ENCODE measurements at places on chromosomes 11 and 22. TPM values are rescaled to one million over a fixed set of nuclear protein-coding genes. Genes with fewer than 3 reads are reported as not detected.

Gene ELFN2
- polyA plus RNA-seq: 1.8 TPM

Gene OR8G1
- polyA plus RNA-seq: not detected

Gene KIAA0930
- polyA plus RNA-seq: 23.3 TPM

Gene ROBO4
- 16.9 TPM for polyA plus RNA-seq

Gene ATXN10
- polyA plus RNA-seq: 258 TPM

Gene ADM
- polyA plus RNA-seq: 9.7 TPM

Gene AQP11
- polyA plus RNA-seq: 3.8 TPM

GRCh38 chr22:33866511-33866910 is 53.8 kb downstream of the LARGE1 start:
- DNase-seq: no peak

DNA sequence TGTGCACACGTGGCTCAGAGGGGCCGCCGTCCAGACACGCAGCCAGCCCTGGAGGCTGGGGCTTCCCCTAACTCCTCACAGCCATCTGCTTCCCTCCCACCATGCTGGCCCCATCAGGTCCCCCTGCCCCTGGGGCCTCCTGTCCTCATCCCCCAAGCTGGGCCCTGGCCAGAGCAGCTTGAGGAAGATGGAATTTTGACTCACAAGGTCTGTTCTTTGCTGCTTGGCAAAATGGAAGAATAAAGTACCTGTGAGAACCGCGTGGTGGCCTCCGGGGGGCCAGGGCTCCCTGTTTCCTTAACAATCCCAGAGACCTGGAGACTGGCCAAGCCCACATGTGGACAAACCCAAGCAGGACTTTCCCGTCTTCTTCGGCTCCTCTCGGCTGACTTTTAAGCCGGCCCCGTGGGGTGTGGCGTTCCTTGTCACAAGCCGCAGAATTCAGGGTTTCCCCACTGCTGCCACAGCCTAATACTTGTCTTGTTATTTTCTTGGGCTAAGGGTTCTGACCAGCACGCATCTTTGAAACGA is 872.8 kb downstream of the BRD1 start:
- no peak for DNase-seq

- DNase-seq: no peak
These were observed 22.2 kb downstream of the PTDSS2 start for GRCh38 chr11:472272-472671.

- DNase-seq: no peak
These were observed 47.9 kb downstream of the KCNJ1 start for GRCh38 chr11:128819198-128819597.

DNA sequence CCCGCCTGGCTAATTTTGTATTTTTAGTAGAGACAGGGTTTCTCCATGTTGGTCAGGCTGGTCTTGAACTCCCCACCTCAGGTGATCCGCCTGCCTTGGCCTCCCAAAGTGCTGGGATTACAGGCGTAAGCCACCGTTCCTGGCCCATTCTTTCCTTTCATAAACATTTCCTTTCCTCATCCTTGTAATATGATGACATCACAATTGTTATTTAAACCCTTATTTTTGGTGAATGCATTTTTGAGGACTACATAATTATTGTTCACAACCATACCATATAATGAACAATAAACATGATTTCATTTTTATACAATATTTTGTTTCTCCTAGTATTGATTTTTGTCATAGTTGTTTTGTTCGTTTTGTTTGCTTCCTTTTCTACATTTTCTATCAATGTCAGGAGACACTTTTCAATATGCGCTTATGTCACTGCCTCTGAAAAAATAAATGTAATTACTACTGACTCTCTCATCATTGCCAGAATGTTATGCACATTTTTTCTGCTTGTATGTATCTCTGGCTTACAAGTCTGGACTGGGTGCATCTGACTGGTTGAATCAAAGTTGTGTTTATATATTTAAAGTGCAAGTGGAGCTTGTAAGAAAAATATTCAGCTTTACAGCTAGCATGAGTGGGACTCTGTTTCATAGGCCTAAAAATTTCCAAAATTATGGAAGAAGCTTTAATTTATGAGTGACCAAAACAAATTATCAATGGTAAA is 2286.3 kb upstream of the RAG2 start:
- DNase-seq: no peak

- no peak for DNase-seq
These were observed 388.4 kb downstream of the BUD13 start for GRCh38 chr11:116384407-116384806.

GRCh38 chr11:86621854-86622253 is 50.6 kb downstream of the ME3 start:
- no peak for DNase-seq

- DNase-seq: peak; percentile 48
These were observed 155.1 kb upstream of the CADM1 start for GRCh38 chr11:115659061-115659963.

DNA sequence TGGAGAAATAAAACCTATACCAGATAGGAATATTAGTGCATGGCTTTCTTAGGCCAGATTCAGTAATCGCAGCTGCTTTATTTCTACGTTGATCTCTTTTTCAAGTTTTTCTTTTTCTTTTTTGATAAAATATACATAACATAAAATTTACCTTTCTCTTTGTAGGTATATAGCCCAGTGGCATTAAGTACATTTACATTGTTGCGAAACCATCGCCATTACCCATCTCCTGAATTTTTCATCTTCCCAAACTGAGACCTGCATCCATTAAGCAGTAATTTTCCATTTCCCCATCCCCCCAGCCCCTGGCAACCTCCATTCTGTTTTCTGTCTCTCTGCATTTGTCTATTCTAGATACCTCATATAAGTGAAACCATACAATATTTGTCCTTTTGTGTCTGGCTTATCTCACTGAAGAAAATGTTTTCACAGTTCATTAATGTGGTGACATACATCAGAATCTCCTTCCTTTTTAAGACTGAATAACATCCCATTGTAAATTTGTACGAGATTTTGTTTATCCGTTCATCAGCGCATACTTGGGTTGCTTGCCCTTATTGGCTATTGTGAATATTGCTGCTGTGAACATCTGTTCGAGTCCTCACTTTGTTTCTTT is 41.4 kb downstream of the PANX1 start:
- DNase-seq: no peak

- DNase-seq: no peak
These were observed 1112.0 kb upstream of the CCDC90B start for GRCh38 chr11:84398017-84398626.

DNA sequence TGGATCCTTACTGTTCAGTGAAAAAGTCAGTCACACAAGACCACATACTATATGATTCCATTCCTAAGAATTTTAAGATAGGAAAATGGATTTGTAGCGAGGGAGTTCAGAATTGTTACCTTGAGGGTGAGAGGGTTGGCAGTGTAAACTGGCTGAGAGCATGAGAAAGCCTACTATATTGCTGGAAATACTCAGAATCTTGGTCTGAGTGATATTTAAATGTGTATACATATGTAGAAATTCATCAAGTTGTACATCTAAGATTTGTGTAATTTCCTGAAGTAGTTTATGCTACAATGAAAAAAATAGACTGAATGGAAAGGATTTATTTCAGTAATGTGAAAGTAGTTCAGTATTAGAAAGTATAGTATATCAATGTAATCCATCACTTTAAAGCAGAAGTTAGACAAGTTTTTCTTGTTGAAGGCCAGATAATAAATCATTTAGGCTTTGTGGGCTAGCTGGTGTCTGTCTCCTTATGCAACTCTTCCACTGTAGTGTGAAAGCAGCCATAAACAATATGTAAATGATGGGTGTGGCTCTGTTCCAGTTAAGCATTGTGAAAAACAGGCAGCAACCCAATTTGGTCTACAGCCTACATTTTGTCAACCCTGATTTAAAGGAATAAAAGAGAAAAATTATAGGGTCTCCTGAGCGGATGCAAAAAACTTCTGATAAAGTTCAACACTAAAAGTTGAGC is 127.2 kb upstream of the THY1 start:
- DNase-seq: peak; percentile 46
